ENCODE measurements at places on chromosomes 1 and 21.

GRCh38 chr1:219582296-219582695 is 30.6 kb downstream of the ZC3H11B start:
- no peak for DNase-seq

GRCh38 chr1:220684890-220685289 is 5.3 kb upstream of the C1orf115 start:
- DNase-seq, result no peak

GRCh38 chr21:15054089-15054488 is 10.7 kb downstream of the NRIP1 start:
- no peak for DNase-seq

- no peak for DNase-seq
Measured at GRCh38 chr21:31111093-31111492, 72.8 kb upstream of the KRTAP19-8 start.

GRCh38 chr1:74964508-74965102 is 169.6 kb upstream of the LHX8 start:
- DNase-seq, result peak; percentile 55

- peak; percentile 53 for DNase-seq
Measured at GRCh38 chr1:101288491-101288944, 51.7 kb downstream of the S1PR1 start.

- DNase-seq, result no peak
Measured at GRCh38 chr1:156848461-156849150, 10.3 kb downstream of the INSRR start.

DNA sequence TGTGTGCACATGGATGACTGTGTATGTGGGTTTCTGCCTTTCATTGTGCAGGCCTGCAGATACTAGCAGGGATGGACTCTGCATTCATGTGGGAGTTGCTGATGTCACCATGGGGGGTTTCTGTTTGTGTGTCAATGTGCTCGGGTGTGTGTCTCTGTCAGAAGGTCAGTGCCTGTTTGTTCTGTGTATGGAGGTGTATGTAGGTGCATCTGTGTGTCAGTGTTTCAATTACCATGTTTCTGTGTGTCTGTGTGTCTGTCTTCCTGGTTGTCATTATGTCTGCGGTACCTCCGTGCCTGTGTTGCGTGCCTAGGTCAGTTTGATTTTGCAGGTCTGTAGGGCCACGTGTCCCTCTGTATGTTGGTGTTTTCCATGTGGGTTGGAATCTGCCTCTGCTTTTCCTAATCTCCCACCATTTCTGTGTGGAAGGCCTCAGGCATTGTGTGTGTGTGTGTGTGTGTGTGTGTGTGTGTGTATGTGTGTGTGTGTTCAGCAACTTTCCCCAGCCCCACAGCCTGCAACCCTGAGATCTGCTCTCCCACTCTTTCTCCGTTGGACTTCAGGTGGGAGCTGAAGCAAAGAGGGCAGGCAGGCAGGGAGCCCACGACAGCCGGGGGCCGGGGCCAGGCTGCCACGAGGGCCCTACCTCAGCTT is 36.7 kb upstream of the WASF2 start:
- DNase-seq, result no peak

GRCh38 chr1:167328816-167329483 is 108.3 kb downstream of the POU2F1 start:
- no peak for DNase-seq

GRCh38 chr1:229582011-229582694 is 23.6 kb upstream of the ABCB10 start:
- DNase-seq, result no peak

DNA sequence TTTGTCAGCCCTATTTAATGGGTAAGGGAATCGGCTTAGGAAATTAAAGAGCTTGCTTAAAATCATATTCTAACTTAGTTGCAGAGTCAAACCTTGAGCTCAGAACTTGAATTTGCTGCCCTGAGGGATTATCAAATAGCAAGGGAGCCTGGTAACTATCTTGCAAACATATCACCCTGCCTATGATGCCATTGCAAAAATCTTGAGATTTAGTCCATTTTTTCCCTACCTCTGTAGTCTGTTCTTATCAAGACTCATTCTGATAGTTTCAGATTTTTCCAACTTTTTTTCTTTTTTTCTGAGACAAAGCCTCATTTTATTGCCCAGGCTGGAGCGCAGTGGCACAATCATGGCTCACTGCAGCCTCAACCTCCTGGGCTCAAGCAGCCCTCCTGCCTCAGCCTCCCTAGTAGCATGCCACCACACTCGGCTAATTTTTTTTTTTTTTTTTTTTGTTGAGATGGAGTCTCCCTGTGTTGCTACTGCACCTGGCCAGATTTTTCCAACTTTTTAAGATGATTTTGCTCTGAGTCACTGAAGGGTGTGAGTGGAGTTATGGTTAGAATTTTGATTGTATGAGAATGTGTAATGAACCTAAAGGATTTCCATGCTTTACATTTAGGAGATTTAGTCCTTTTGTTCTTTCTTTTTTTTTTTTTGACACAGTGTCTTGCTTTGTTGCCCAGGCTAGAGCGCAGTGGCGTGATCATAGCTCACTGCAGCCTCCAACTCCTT is 12.2 kb downstream of the SARS1 start:
- no peak for DNase-seq

DNA sequence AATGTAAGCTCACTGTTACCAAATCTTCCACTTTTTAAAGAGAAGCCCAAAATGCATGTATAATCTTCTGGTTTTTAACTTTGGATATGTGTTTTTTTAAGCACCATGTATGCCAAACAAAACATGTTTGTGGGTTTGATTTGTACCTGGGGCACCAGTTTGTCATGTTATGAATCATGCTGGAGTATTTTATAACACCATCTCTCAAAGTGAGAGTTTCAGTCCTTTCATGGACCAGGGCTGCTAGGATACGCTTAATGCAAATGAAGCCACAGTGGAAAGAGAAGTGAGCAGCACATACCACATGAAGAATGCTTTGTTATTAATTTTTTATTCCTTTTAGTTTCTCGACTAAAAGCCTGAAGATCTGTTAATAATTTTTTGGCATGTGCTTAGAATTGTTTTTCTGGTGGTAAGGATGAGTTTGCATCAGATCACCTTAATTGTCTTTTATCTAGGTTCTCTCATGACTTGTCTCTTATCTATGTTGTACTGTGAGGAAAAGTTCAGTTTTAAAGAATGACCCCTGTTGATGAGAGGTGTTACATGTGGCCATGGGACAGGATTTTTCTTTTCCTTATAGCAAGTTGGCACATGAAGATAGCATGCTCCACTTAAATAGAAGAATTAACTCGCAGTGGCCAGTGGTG is 2.0 kb upstream of the RABGAP1L start:
- DNase-seq, result no peak

DNA sequence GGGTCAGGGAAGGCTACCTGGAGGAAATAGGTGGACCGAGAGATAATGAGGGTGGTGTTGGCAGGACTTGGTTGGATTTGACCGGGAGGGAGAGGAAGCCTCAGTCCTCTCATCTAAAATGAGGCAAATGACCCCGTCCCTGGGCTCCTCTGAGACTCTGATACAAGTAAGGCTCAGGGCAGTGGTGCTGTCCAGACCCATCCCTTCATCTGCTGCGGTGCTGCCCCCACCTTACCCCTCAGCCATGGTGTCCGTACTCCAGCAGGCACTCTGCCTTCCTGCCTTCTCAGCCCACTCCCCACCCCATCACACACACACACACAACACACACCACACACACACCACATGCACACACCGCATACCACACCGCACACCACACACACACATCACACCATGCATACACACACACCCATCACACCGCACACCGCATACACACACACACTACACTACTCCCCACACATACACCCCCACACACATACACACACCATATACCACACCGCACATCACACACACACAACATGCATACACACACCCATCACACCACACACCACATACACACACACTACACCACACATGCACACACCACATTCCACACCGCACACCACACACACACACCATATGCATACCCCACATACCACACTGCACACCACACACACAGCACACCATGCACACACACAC is 29.4 kb upstream of the SLC26A9 start:
- peak; percentile 13 for DNase-seq

DNA sequence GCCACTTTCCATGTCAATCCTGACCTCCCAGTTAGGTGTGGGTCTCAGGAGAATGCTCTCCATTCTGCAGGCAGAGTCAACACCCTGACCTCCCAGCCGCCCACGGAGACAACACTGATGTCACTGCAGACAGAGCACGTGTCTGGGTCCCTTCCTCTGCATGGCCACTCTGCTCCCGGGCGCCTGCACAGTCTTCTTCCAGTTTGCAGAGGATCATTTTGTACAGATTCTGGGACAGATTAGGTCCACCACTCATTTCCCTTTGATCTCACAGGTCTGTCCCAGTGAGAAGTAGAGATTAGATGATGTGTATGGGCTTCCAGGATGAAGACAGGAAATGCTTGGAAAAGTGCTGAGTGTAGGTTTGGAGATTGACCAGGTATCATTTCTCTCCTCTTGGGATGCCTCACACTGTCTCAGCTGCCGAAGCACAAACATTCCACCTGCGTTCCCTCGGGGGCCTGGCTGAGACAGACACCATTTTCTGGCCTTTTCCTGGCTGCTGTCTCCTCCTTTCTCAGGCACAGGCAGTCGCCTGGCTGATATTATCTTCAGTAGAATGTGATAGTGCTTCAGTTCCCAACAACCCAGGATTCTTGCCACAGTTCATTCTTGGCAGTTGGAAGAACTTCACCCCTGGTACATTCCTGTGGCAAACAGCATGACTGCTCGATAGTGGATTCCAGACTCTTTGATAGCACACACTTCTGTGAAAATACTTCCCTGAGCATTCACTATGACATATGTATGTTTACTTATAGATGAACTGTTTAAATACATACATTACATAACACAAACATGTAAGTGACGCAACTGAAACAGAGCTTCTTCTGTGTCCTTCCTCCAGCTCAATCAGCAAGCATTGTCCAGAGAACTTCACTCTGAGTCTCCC is 7.9 kb downstream of the MYBPHL start:
- peak; percentile 66 for DNase-seq

DNA sequence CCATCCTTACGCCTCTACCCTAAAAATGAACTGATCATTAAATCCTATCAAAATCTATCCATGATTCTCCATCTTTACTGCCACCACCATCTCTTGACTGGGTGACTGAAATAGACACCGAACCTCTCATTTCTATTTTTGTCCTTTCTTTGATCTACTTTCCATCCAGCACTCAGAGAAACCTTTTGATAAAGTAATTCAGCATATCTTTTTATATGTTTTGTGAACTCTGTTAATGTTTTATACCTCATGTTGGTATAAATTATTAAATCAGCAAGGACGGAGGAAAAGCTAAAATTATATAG is 13.0 kb downstream of the PCNX2 start:
- no peak for DNase-seq

DNA sequence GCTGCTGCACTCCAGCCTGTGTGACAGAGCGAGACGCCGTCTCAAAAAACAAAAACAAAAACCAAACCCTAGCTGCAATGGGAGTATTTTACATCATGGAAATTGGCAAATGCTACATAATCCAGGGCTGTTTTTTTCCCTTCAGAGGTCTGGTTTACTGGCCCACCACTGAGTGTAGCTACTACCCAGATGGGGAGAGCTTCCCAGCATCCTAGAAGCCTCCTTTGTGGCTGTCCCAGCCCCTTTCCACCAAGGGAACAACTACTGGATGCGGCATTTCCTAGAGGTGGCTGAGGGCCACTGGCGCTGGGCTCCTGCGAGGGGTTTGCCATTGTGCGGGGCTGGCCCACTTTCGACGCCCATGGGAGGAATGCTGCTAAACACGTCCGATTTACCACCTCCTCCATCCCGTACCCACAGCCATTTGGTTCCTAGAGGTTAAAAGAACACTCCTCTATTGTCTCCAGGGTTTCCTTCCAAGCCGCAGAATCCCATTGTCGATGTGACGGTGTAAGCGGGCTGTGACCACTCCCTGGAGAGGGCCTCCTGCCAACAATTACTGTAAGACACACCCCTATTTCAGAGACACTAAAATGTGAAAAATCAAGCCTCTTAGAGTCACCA is 55.4 kb downstream of the RUNX3 start:
- DNase-seq, result no peak

- DNase-seq, result no peak
Measured at GRCh38 chr1:36091698-36092097, 3.0 kb downstream of the ADPRS start.

GRCh38 chr21:40043423-40043822 is 176.2 kb downstream of the PCP4 start:
- DNase-seq, result no peak

DNA sequence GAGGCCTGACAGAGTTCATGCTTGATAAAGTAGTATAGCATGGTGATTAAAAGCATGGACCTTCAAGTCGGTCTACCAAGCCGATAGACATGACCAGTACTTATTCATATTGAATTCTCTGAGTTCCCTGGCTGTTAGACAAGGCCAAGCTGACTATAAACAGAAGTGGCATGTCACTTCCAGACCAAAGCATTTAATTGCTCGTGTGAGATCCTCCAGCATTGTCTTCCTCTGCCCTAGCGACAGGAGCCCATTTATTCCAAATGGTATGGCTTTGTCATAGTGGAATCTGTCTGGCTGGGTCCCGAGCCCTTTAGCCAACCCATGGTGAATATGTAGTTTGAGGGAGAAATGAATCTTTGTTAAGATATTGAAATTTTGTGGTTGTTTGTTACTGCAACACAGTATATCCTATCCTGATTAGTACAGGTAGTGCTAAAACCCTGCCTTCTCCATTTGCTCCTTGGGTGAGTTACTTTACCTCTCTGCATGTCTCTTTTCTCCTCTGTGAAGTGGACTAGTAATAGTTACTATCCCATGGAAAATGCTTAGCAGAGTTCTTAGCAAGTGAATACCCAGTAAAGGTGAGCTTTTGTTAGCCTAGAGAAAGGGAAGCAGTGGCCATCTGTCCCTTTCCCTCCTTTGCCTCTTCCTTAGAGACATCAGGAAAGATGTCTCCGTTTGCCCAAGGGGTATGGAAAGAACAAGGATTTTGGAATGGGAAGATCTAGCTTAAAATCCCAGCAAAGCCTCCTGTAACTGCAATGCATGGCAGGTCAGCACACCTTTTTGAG is 77.6 kb upstream of the CD1D start:
- no peak for DNase-seq

GRCh38 chr21:36825658-36826057 is 126.7 kb downstream of the SIM2 start:
- DNase-seq, result no peak

DNA sequence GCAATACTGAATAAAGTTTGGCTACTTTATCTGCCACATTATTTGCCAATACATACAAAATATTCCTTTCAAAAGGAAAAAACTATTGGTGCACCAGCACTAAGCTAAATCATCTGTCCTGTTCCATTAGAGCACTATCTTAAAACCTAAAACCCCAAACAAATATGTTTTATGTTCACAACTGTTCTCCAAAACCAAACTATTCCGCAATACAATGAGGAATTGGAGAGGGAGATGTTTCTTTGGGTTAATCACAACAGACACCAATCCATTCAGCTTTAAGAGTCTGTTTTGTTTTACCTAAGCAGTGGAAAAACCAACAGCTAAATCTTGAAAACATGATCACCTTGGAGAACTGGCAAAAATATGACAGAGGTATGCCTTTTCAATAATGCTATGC is 85.1 kb downstream of the ZNF644 start:
- DNase-seq, result no peak
